ENCODE measurements at places on chromosomes 4 and X. TPM values are rescaled to one million over a fixed set of nuclear protein-coding genes. Genes with fewer than 3 reads are reported as not detected.

Gene TBC1D25
- 8.3 TPM for total RNA-seq

Gene ARHGAP24
- 32.5 TPM for total RNA-seq

Gene NOX1
- not detected for total RNA-seq

Gene RTL3
- total RNA-seq, result not detected

Gene TFE3
- total RNA-seq, result 21.7 TPM

Gene SUPT20HL1
- total RNA-seq, result not detected

Gene ALAS2
- 49.0 TPM for total RNA-seq

Gene FAM133A
- total RNA-seq, result 3.4 TPM

Gene MUC7
- total RNA-seq, result not detected

Gene DSPP
- total RNA-seq, result not detected

Gene AREG
- total RNA-seq, result 0.69 TPM

Gene SPANXA2
- total RNA-seq, result not detected

Gene ZDHHC15
- 9.1 TPM for total RNA-seq

Gene CHRDL1
- 8.1 TPM for total RNA-seq

Gene SPANXN4
- total RNA-seq, result not detected

Gene ZBED1
- 30.7 TPM for total RNA-seq

Gene SULT1B1
- total RNA-seq, result 3.6 TPM

Gene FOXR2
- total RNA-seq, result not detected

Gene ADGRL3
- total RNA-seq, result 118 TPM

Gene MAP3K15
- 0.59 TPM for total RNA-seq

Gene PLXNB3
- 14.6 TPM for total RNA-seq

Gene CASP6
- 12.9 TPM for total RNA-seq

Gene ZNF185
- 3.7 TPM for total RNA-seq

Gene KIAA1210
- total RNA-seq, result 2.1 TPM

Gene PAGE5
- total RNA-seq, result not detected

Gene F11
- total RNA-seq, result 2.2 TPM

Gene ZAR1
- total RNA-seq, result not detected

Gene SPATA4
- 0.50 TPM for total RNA-seq

Gene RELL1
- total RNA-seq, result 49.7 TPM

Gene AMTN
- not detected for total RNA-seq

Gene HPGD
- total RNA-seq, result 5.5 TPM

Gene FAT4
- 75.4 TPM for total RNA-seq

Gene SH2D1A
- 0.59 TPM for total RNA-seq

Gene ZNF280C
- 6.4 TPM for total RNA-seq

Gene TCEAL6
- total RNA-seq, result 5.1 TPM

Gene SORBS2
- 49.1 TPM for total RNA-seq

Gene DCAF4L1
- 0.11 TPM for total RNA-seq

Gene CSAG2
- total RNA-seq, result not detected

Data from spinal cord (tissue), 10 donors.